ENCODE measurements at places on chromosomes 7 and 10. TPM values are rescaled to one million over a fixed set of nuclear protein-coding genes. Genes with fewer than 3 reads are reported as not detected.

The ZNF25 gene
- total RNA-seq: 10.8 TPM

DNA sequence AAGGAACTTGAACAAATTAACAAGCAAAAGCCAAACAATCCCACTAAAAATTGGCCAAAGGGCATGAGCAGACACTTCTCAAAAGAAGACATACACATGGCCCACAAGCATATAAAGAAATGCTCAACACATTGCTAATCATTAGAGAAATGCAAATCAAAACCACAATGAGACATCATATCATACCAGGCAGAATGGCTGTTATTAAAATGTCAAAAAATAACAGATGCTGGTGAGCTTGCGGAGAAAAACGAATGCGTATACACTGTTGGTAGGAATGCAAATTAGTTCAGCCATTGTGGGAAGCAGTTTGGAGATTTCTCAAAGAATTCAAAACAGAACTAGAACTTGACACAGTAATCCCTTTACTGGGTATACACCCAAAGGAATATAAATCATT lies 311.7 kb upstream of the HPS1 start:
- DNase-seq: no peak

The SNX10 gene
- total RNA-seq: 3.4 TPM

GRCh38 chr10:78381107-78381506 lies 347.4 kb downstream of the RPS24 start:
- DNase-seq: no peak

GRCh38 chr7:155577509-155577905 lies 31.1 kb upstream of the CNPY1 start:
- no peak for DNase-seq

GRCh38 chr10:130416334-130417150 lies 280.4 kb downstream of the GLRX3 start:
- DNase-seq: no peak

The ADIRF gene
- total RNA-seq: 173 TPM

DNA sequence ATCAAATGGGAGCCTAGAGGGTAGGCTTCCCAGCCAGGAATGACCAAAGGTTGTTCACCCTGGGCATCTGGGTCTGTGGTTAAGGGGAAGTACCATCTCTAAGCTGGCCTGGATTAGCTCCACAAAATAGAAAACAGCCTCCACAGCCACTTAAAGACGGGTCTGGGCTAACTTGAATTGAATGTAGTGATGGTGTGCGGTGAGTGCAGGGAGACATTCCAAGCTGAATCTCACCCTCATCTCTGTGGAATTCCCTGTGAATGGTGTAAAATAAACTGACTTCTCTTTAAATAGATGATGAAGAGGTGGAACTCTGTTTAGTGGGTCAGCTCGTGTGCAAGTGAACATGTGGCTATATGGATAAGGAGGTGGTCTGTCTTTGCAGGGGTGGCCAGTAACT lies 251.0 kb downstream of the DYNC1I1 start:
- DNase-seq: no peak

- no peak for DNase-seq
Measured at GRCh38 chr7:17677408-17677807, 262.9 kb downstream of the SNX13 start.

- DNase-seq: no peak
Measured at GRCh38 chr10:48684792-48685623, at the start of gene WDFY4. WDFY4 (plus strand) TSS chr10:48684873; CDS start chr10:48709733, 24,860 bp downstream.

DNA sequence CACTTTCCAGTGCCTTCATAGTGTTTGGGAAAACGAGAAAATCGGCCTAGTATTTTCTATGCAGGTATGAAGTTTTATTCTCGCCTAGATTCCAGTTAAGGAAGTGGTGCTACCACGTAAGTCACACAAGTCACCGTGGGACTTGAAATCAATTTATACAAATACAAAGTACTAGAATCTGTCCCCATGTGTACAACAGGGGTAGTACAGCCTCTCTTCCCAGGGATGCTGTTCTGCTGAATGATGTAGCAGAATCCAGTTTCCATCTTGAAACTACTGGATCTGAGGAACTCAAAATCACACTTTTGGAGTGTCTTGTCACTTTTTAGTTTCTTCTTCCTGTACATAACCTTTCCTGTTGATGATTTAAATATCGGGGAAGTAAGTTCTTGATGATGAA lies 129.4 kb downstream of the SFMBT2 start:
- no peak for DNase-seq

The FAS gene
- 75.9 TPM for total RNA-seq

The CYP3A4 gene
- total RNA-seq: 0.15 TPM

The HABP2 gene
- 2.3 TPM for total RNA-seq
